ENCODE measurements at places on chromosomes 3 and 15.
A peak's percentile ranks its signal among the peaks of the same experiment; 100 is the strongest.

DNA sequence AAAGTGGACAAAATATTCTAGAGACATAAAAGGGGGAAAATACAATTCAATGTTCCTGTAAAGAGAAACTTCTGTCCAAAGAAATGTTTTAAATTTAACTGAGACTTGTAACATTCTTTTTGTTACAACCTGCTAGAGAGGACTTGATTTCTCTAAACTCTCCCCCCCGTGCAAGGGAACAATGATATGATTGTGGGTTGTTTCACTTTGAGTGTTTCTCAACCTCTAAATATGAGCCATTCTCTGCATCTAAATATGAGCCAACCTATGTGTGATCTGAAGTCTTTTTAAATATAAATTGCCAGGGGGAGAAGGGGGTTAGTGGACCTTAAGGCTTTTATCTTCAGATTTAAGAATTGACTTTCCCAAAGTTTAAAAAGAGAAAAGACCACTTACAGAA is 14.6 kb downstream of the ZNF860 start:
- DNase-seq: no peak

DNA sequence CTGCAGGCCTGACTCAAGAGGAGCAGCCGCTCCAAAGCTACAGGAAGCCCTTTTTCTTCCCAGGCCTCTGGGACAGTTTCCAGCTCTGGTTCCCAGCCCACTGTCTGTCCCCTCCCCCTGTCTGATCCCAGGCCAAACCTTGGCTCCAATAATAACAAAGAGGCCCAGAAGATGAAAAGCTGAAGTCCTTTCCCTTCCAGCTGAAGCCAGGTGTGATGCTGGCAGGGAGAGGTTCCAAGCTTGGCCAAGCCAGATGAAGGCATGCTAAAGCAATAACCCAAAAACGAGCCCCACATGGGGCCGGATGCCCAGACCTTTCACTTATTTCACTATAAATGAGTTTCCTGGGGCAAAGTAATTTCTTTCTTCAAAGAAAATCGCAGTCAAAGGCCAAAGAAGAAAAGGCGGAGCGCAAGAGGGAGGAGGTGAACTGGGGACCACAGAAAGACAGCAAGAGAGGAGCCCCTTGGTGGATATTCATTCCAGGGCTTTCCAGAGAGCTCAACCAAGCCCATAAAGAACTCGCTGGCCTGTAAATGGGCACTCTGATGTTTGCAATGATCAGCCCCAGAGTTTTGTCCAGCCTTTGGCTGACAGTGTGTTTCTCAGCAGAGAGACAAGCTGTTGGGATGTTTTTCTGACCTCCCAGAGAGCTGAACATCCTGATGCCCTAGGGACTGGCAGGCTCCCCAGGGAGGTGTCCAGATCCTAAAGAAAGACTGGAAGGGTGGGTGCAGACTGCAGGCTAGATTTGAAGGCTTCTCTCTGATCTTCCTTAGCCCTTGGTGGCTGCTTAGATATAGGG is 157.6 kb downstream of the UACA start:
- DNase-seq: no peak

DNA sequence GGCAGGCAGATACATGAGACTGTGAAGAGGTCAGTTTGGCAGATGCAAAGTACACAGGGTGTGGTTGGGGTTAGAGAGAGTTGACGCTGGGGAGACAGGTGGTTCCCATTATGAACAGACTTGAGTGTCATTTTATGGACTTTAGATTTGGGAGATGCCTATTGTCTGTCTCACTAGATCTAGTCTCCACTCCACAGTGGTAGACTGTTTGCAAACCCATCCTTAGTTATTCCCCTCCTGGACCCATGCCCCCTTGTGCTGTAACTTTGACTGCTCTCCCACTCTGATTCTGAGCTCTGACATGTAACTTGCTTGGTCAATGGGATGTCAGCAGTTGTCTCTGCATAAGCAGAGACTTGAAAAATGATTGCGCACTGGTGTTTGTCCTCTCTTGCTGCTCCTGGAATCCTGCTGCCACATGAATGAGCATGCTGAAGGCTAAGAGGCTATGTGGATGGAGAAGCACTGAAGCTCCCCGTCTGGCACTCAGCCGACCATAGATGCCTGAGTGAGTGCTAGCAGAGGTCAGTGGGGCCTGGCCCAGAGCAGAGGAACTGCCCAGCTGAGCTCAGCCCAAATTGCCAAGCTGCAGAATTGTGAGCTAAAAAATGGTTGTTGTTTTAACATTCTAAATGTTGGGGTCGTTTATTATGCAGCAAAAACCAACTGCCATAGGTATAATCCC is 88.2 kb downstream of the FAM43A start:
- DNase-seq: no peak

GRCh38 chr15:33852094-33852493 is 116.2 kb upstream of the CHRM5 start:
- no peak for DNase-seq

GRCh38 chr3:46112296-46112695 is 85.0 kb upstream of the XCR1 start:
- no peak for DNase-seq

DNA sequence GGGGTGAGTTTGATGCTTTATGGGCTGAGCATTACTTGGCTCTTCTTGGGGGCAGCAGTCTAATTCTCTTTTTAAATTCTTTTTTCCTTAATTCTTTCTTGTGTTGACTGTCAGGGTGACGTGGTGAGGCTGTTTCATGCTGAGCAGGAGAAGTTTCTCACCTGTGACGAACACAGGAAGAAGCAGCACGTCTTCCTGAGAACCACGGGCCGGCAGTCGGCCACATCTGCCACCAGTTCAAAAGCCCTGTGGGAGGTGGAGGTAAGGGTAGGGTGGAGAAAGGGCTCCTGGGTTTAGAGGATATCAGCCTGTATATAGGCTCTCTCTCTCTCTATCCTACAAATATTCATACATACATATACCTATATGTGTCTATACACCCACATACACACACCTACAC is 152.3 kb downstream of the ITPR1 start:
- DNase-seq: no peak

GRCh38 chr15:81433462-81433861 is 59.4 kb upstream of the TMC3 start:
- no peak for DNase-seq

DNA sequence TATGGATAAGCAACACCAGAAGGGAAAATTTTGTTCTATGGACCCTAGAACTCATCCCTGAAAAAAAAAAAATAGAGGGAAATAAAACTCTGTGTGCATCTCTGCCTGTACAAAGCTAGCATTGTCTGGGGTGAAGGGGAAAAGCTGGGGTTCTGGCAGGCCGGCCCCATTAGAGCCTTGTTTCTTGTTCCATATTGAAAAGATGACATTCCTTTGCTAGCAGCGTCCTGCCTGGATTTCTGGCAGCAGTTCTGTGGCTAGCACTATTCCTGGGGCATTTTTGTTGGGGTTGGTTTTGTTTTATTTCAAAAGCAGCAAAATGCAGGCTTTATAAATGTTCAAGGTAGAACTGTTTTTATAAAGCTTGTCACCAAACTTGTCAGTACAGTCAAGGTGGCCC is 45.2 kb downstream of the RARB start:
- DNase-seq: no peak

GRCh38 chr3:72657666-72658065 is 190.6 kb downstream of the SHQ1 start:
- no peak for DNase-seq

DNA sequence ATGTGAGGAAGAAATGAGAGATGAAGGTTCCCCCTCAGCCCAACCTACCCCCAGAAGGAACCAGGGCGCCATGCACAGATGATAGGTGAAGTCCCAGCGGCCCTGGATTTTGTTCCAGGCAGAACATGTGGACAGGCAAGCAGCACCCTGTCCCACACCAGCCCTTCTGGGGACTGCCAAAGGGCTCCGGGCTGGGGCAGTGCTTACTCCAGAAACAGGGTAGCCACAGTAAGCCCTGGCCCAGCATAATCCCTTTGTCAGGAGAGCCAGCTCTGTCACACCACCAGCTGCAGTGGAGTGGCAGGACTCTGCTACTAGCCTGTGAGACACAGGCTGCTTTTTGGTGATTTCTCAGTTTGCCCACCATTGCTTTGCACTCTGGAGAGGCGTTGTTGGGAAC is 6.3 kb downstream of the FBXL22 start:
- DNase-seq: no peak

DNA sequence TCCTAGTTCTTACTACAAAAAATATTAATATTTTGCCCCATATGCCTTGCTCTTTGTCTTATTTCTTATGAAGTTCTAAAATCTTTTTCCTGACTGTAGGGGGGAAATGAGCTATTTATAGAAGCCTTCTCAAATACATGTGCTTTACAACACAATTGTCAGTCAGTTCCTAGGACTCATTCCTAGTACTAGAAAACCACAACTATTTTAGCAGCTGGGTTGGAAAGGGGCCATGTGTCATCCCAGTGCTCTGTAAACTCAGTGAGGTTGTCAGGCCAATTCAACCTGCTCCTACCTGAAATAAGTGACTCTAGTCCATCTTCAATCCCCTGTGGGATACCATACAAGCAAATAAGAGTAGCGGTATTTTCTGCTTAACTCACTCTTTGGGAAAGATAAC is 153.8 kb downstream of the ULK4 start:
- no peak for DNase-seq

DNA sequence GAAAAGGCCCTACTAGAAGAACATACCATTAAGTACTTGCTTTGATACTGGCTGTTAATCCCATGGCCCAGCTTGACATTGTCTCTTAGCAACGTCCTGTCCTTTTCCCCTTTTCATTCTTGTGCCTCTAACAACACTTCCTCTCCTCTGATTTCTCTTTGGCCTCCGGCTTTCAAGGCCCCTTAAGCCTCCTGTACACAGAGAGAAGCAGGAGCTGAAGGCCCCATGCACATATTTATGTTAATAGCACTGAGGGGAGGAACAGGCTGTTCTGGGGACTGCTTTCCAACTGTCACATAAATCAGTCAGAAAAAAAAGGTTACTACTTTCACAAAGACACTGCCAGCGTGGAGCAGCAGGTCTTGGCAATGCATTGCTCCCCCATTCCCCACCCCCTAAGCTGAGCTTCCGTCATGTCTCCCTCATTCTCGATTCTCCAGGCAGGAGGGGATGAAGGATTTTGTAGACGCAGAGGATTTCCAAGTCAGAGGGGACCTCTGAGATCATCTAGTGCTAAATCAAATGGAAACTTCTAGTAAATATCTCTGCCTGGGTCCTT is 257.4 kb upstream of the ADAMTS9 start:
- DNase-seq: no peak

DNA sequence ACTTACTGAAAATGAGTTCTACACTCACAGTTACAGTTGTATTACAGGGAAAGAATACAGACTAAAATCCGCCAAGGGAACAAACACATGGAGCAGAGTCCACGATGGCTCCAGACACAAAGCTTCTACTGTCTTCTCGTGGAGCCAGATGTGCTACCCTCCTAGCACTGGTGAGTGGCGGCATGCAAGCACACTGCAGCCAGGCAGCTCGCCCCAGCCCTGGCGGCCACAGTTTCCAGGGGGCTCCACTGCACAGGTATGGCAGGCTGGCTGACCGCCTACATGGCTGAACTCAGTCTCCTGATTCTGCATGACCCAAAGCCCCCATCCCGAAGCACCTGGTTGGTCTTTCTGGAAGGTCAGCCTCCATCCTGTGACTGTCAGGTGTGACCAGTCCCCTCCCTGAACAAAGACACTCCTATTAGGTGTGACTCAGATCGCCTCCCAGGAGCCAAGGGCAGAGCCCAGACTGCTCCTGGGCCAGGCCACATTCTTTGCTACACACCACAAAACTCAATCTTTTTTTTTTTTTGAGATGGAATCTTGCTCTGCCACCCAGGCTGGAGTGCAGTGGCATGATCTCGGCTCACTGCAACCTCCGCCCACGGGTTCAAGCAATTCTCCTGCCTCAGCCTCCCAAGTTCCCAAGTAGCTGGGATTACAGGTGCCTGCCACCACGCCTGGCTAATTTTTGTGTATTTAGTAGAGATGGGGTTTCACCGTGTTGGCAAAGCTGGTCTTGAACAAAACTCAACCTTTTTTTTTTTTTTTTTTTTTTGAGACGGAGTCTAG is 51.5 kb downstream of the CFAP92 start:
- no peak for DNase-seq

GRCh38 chr15:83960192-83960829 is 275.3 kb upstream of the GOLGA6L4 start:
- DNase-seq: no peak

DNA sequence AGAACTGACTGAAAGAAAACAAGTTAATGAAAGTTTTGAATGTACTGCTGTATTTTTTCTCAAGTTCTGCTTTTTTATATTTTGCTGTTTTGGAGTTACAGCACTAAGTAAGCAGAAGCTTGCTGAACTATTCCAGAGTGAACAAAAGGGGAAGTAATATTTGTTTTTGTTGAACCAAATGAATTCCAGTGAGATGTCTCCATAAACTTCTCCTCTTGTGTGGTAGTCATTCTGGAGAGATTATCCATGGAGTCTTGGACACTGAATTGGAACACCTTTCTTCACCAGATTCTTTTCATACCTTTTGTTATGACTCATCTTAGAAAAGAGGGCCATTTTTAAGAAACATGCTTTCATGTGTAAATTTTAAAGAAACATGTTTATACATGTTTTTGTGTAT is 8.8 kb downstream of the ANKUB1 start:
- no peak for DNase-seq

- DNase-seq: no peak
These were observed 40.7 kb downstream of the LDHAL6B start for GRCh38 chr15:59247364-59247763.

- DNase-seq: no peak
These were observed 11.0 kb downstream of the GABRA5 start for GRCh38 chr15:26877831-26878230.

GRCh38 chr3:138474163-138474562 is 39.7 kb downstream of the ESYT3 start:
- no peak for DNase-seq

GRCh38 chr3:117885011-117885441 is 1149.6 kb downstream of the IGSF11 start:
- no peak for DNase-seq

GRCh38 chr3:9416139-9416780 is 18.8 kb downstream of the SETD5 start:
- DNase-seq: no peak

GRCh38 chr3:128276577-128277183 is 123.4 kb downstream of the EEFSEC start:
- DNase-seq: no peak

GRCh38 chr3:156553705-156554356 is 1.1 kb downstream of the SSR3 start:
- peak; percentile 24 for DNase-seq

GRCh38 chr3:72533591-72534473 is 314.4 kb downstream of the SHQ1 start:
- no peak for DNase-seq

Data from hematopoietic multipotent progenitor cell treated with erythropoietin and hydrocortisone succinate and interleukin-3 and kit ligand, for 17 days (in vitro differentiated cells).